ENCODE measurements at places on chromosomes 1 and 21.

GRCh38 chr1:47555841-47556560 is 118.2 kb downstream of the FOXD2 start:
- DNase-seq: peak; percentile 57

- DNase-seq: no peak
Observed at GRCh38 chr1:37868466-37868865, 9.1 kb upstream of the MTF1 start.

DNA sequence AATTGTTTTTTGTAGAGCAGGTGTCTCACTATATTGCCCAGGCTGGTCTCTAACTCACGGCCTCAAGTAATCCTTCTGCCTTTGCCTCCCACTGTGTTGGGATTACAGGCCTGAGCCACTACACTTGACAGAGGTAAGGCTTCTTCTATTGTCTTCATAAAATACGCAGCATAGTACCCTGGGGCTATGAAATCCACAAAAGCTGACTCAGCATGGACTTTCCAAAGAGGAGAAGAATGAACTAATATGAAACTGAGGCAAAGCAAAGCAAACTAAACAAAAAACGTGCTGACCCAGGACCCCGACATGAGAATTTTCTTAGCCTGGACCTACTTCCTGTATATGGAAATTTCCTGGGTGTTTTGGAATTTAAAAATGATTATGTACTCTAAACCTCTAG is 18.5 kb upstream of the ATP13A2 start:
- DNase-seq: no peak

GRCh38 chr1:118928739-118929554 is 59.2 kb downstream of the TBX15 start:
- DNase-seq: peak; percentile 9

GRCh38 chr1:28801461-28801860 is 10.5 kb upstream of the OPRD1 start:
- no peak for DNase-seq

GRCh38 chr1:115555446-115555845 is 86.3 kb upstream of the VANGL1 start:
- DNase-seq: no peak

DNA sequence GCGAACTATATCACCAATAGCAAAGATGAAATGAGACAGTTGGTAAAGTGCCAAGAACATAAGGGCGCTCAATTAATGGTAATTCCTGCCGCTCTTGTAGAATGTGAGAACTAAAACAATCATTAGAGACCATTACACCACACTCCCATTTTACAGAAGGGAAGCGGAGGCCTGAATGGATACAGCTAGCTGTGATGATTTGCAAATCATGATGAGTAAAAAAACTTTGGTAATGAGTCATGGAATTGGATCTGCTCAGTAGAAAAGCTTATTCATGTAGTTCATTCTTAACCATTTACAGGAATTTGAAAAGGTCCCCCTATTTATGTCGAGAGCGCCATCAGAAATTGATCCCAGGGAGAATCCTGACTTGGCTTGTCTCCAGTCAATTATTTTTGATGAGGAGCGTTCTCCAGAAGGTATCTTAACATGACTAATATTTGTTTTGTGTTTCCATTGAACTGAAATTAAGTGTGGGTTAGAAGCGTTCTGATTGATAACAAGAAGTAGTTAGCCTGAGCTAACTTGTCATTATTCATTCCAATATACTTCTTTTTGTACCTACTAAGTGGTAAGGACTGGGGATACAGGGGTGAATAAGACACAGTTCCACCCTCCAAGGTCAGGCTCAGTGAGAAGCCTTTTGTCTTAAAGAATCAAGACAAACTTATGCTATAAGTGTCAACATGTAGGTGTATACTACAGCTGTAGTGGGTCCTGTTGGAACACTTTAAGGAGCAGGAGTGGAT is 812 bp downstream of the TTC4 start:
- DNase-seq: peak; percentile 73

- DNase-seq: no peak
Observed at GRCh38 chr1:47471163-47471562, 33.3 kb downstream of the FOXD2 start.

GRCh38 chr1:76713535-76713934 is 153.7 kb upstream of the ST6GALNAC5 start:
- no peak for DNase-seq
